ENCODE measurements at places on chromosomes 1 and 21.

GRCh38 chr21:44334329-44335030 is 4.7 kb downstream of the CFAP410 start:
- DNase-seq, result no peak

GRCh38 chr1:108901106-108901505 is 24.3 kb downstream of the GPSM2 start:
- no peak for DNase-seq

GRCh38 chr1:164760569-164760968 is 201.6 kb downstream of the PBX1 start:
- no peak for DNase-seq

GRCh38 chr1:167678838-167679237 is 42.9 kb upstream of the MPZL1 start:
- DNase-seq, result no peak

DNA sequence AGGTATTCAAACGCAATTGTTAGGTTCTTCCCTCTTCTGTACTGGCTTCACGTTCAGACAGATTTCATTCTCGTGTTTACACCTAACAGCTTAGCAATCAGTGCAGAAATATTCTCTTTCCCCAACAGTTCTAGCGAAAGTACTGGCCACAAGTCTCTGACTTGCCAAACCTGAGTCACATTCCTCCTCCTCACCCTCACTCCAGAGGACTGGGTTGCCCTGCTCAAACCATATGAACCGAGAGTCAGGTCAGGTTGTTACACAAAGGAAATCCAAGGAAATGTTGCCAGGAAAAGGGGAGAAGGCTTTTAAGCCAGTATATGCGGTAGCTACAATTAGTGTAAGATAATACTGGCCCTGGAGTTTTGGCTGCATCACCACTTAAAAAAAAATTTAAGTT is 282.5 kb downstream of the RGS7 start:
- no peak for DNase-seq

GRCh38 chr1:114323959-114324661 is 170.4 kb upstream of the SYT6 start:
- no peak for DNase-seq

DNA sequence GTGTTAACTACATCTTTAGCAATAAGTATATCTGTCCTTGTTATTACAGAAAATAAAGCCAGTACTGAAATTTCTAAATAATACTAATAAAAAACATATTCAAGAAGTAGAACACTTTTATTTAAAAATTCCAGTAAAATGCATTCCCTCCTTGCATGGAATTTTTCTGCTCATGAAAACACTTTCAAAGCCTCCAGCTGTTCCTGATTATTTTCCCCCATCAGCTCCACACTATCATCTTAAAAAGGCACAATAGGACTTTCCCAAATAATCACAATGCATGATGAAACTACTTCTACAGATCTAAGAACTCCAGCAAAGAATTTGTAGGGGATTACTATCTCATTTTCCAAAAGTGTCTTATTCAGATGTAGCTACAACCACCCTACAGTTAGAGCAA is 162.6 kb upstream of the USP25 start:
- no peak for DNase-seq

DNA sequence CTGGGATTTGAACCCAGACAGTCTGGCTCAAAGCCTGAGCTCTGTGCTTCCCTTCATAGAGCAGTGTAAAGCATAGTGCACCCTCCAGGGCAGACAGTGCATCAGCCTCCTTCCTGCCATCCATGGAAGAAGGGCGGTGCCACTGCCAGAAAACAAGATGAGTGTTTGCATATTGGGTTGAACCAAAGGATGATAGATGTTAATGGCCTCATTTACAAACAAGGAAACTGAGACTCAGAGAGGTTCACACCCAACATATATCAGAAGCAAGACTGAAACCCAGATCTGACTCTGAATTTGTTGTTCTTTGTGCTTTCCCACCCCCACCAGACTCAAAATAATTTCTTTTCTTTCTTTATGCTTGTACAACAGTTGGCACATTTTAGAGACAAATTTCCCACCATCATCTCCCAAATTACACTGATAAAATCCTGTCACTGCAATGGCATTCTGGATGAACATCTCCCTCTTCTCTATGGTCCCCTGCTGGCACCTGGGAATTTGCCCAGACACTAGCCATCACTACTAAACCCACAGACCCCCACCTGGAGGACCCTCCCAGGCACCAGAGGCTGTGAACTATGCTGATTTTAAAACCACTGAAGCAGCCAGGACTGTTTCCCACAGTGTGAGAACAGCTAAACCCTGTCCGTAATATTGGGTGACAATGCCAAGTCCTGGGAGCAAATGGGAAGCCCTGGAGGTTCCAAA is 45.4 kb upstream of the MPZL1 start:
- DNase-seq, result no peak

DNA sequence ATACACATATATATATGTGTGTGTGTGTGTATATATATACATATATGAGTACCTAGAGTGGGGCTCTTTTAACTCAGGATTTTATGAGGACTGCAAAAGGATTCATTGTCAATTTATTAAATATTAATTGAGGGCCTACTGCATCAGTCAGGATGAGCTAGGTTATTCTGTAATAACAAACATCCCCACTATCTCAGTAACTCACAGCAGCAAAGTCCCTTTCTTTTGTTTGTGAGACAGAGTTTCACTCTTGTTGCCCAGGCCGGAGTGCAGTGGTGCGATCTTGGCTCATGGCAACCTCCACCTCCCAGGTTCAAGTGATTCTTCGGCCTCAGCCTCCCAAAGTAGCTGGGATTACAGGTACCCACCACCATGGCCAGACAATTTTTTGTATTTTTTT is 63.8 kb upstream of the FAM20B start:
- no peak for DNase-seq

DNA sequence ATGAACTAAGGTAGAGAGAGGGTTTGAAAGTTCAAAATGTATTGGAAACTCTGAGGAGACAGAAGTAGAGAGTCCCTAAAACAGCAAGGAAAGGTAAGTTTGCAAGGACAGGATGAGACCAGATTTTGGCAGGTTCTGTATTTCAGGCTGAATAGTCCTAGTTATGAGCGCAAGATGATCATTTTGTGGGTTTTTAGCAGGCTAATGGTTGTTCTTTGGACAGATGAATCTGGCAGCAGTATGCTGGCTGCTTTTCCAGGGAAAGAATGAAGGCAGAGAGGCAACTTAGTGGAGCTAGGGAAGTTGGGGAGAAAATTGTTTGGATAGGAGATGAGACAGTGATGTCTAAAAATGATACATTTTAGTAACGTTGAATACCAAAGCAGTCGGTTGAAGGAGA is 243.5 kb upstream of the NRIP1 start:
- no peak for DNase-seq

DNA sequence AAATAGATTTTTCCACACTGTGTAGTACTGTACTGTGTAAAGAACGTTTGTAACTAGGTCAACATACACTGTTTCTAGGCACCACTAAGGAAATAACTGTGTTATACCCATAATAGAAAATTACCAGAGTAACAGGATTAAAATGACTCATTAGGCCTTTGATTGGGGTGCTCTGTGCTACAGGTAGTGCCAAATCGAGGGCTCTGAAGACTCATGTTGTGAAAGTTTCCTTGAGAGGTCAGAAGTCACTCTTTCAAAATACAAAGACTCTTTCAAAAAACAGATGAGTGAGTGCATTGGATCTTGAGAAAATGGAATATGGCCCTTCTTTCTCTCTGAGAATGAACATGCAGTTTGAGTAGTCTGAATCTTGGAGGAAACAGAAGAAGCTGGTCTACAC is 143.0 kb downstream of the MRPL39 start:
- peak; percentile 19 for DNase-seq

- DNase-seq, result no peak
Measured at GRCh38 chr21:26982767-26983166, 15.9 kb upstream of the ADAMTS5 start.

DNA sequence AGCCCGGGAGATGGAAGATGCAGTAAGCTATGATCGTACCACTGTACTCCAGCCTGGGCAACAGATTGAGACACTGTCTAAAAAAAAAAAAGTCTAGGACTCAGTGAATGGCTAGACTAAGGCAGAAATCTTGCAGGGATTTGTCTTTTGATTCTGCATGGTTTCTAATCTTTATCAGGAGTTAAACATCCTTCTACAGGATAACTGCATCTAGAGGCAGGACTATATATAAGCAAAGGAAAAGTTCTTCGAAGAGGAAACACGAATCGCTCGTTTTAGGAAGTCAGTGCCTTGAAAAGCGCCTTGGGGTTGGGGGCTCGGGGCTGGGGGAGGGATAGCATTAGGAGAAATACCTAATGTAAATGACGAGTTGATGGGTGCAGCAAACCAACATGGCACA is 602 bp upstream of the UFC1 start:
- DNase-seq, result no peak

GRCh38 chr1:1665815-1666251 is 7.0 kb upstream of the CDK11B start:
- DNase-seq, result peak; percentile 29

DNA sequence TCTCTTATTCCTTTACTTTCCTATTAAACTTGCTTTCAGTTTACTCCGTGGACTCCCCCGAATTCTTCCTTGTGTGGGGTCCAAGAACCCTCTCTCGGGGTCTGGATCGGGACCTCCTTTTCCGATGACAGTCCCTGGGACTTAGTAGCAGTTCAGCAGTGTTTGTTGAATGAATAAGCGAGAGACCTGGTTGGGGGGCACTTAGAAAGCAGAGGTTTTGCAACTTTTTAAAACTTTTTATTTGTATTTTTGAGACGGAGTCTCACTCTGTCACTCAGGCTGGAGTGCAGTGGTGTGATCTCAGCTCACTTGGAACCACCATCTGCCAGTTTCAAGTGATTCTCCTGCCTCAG is 2.1 kb upstream of the ANKRD65 start:
- no peak for DNase-seq

- DNase-seq, result no peak
Measured at GRCh38 chr1:203078478-203078877, 7.3 kb downstream of the MYOG start.

GRCh38 chr1:208177656-208178055 is 66.5 kb downstream of the PLXNA2 start:
- no peak for DNase-seq

DNA sequence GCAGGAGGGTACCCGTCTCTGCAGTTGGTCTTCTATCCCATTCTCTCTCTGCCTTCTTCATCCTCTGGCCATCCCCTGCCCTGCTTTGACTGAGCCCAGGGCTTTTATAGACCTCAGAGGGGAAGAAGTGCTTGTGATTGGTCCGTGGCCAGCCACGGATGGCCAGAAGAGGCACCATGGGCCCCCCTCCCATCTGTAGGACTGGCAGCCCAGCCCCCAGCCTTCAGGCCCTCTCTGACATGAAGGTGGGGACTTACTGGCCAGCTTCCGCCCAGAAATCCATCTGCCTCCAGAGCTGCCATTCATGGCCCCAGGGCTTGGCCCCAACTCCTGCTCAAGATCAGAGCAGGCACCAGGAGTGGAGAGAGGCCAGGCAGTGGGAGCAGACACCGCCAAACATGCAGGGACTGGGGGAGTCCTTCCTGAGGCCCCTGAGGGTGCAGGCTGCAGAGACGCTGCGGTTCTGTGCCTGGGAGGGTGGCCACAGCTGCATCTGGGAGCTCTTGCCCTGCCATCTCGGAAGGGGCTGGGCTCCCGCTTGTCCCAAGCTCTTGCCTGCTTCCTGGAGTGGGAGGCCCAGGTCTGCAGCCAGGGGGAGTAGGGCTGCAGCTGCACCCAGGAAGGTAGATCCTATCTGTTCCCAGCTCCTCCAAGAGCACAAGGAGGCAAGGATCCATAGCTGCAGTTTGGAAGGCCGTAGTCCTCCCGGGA is 698.6 kb upstream of the B3GALT2 start:
- DNase-seq, result no peak

GRCh38 chr1:148328884-148329283 is 154.2 kb downstream of the PPIAL4G start:
- no peak for DNase-seq

- DNase-seq, result no peak
Measured at GRCh38 chr1:20672265-20672632, 11.1 kb upstream of the DDOST start.

GRCh38 chr1:89037186-89037585 is 14.5 kb upstream of the GBP3 start:
- DNase-seq, result no peak

DNA sequence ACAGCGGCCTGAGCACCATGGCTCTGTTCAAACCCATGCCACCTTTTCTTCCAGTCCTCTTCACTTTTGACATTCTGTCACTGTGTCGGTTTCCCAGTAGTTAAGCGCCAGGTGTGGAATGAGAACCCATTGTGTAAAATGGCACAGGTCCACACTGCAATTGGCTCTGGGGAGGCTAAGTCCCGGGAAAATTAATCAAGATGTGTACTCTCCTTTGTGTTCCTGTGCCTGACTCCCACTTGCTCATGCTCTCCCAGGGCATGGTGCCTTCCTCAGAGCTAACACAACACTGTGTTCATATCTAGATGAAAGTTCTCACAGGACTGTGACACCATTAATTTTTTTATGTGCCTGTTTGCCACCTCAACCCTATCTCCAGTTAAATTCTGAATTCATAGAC is 59.0 kb upstream of the BTG3 start:
- no peak for DNase-seq

- no peak for DNase-seq
Measured at GRCh38 chr1:212718499-212718898, 18.9 kb upstream of the BATF3 start.

DNA sequence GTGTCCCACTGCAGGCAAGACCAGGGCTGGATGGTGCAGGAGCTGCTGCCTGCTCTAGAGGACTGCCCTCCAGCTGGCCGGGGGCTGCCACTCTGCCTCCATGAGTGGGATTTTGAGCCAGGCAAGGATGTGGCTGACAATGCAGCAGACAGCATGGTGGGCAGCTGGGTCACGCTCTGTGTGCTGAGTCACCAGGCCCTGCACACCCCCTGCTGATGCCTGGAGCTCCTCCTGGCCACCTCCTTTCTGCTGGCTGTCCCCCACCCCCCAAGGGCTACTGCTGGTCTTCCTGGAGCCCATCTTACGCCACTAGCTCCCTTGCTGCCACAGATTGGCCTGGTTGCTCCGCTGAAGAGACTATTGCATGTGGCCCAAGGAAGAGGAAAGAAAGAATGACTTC is 3.9 kb upstream of the ZSCAN20 start:
- no peak for DNase-seq

GRCh38 chr1:177286396-177286795 is 115.6 kb downstream of the BRINP2 start:
- DNase-seq, result no peak

- DNase-seq, result no peak
Measured at GRCh38 chr1:63789856-63790605, 16.2 kb downstream of the ROR1 start.

DNA sequence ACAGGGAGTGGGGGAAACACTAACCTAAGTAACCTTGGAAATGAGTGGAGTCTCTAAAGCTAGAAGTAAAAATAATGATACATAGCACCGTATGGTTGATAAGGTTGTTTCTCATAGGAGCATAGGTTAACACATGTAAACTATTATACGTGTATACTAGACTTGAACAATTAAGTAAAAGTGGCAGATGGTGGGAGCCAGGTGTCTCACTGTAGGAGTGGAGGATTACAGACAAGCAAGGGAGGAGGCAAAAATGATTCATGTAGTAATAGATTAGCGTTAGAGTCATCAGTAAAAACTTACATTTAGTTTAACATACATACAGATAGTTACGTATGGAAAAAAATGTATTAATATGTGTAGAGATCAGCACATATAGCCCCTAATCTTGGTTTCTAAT is 138.4 kb upstream of the DSCAM start:
- DNase-seq, result no peak

Measured in stimulated activated CD4-positive, alpha-beta T cell treated with anti-CD3 and anti-CD28 coated beads, Interleukin-1b, Interleukin-23, amount 100 ng/mL, for 4 hours (primary cell).